SK-N-SH (cell line): ENCODE measurements at places on chromosomes 11 and 22. TPM values are rescaled to one million over a fixed set of nuclear protein-coding genes. Genes with fewer than 3 reads are reported as not detected.

Gene PLAAT4
- polyA plus RNA-seq, result 4.6 and 5.6 TPM in 2 replicates

Gene MS4A4A
- polyA plus RNA-seq, result not detected in 2 replicates

Gene P2RX6
- polyA plus RNA-seq, result 7.1 and 12.9 TPM in 2 replicates

Gene SYT7
- 1.1 and 1.4 TPM in 2 replicates for polyA plus RNA-seq

Gene MMP27
- polyA plus RNA-seq, result not detected in 2 replicates

Gene KRTAP5-9
- polyA plus RNA-seq, result not detected in 2 replicates

Gene CENPM
- 8.1 and 15.6 TPM in 2 replicates for polyA plus RNA-seq

Gene MUC6
- polyA plus RNA-seq, result not detected in 2 replicates

Gene CASP5
- not detected in 2 replicates for polyA plus RNA-seq

Gene PNPLA5
- not detected in 2 replicates for polyA plus RNA-seq

Gene PACSIN3
- 24.4 and 31.1 TPM in 2 replicates for polyA plus RNA-seq

Gene SYCE3
- polyA plus RNA-seq, result 2.1 and 3.6 TPM in 2 replicates

Gene MS4A1
- polyA plus RNA-seq, result not detected in 2 replicates
